ENCODE measurements at places on chromosomes 6 and 20. TPM values are rescaled to one million over a fixed set of nuclear protein-coding genes. Genes with fewer than 3 reads are reported as not detected.
A peak's percentile ranks its signal among the peaks of the same experiment; 100 is the strongest.

DNA sequence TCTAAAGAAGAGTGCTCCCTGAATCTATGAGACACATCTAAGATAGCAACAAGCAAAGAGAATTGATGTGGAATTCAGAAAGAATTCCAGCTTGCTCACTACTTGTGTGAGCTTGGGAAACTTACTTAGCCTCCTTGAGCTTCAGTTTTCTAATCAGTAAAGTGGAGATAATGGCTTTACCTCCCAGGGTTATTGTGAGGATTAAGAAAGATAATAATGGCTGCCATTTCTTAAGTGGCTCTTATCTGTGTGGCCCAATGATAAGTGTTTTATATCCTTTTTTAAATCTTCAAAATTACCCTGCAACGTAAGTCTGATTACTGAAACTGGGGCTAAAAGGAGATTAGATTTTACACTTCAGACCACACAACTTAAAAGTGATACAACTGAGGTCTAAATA lies 418.5 kb downstream of the LMBRD1 start:
- H3K27ac ChIP-seq, result no peak overlapping the region
- H3K36me3 ChIP-seq, result no peaks in the 10 kb centered on the region
- no peaks in the 10 kb centered on the region for H3K4me1 ChIP-seq
- no peak for DNase-seq
- no peak overlapping the region for H3K4me3 ChIP-seq

DNA sequence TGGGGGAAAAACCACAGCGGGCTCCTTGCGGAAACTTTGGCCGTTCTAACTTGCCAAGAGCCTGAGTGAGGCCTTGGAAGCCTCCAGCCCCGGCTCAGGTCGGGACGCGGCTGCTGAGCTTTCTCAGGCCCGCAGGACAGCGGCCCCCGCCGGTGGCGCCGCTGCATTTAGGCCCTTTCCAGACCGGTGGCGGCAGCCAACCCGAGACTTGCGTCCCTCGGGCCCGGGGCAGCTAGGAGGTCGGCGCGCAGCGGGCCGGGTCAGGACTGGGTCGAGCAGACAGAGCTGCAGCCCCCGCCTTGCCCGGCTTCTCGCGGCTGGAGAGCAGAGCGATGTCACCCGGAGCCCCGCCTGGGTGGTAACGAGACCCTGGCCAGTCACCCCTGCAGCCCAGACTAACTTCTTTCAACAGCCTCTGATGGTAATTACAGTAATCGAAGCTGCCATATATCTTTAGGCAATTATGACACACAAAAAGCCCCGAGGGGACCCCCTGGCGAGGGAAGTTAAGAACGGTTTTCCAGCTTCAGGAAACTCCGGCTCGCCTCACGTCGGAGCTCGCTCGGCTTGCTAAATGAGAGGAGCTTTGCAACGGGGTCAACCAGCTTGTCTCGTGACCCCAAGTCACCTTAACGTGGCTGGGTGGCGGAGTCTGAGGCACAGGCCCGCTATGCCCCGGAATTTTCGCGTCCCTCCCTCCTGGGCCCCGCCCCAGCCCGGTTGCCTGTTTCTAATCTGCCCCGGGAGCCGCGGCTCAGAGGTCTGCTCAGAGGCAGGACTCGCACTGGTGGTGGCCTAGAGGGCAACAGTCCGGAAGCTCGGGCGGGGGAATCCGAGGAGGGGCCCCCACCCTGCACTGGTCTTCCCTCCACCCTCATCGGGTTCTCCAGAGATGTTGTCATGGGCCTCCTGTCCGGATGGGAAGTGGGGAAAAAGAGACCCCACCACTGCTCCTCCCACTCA lies 3.0 kb downstream of the NR2E1 start:
- no peak for DNase-seq
- no peak overlapping the region for H3K27ac ChIP-seq
- H3K4me1 ChIP-seq, result no peaks in the 10 kb centered on the region
- no peaks in the 10 kb centered on the region for H3K27me3 ChIP-seq

- H3K36me3 ChIP-seq, result no peaks in the 10 kb centered on the region
- no peak overlapping the region for H3K4me3 ChIP-seq
- DNase-seq, result no peak
Observed at GRCh38 chr6:169028343-169028742, 225.3 kb downstream of the THBS2 start.

DNA sequence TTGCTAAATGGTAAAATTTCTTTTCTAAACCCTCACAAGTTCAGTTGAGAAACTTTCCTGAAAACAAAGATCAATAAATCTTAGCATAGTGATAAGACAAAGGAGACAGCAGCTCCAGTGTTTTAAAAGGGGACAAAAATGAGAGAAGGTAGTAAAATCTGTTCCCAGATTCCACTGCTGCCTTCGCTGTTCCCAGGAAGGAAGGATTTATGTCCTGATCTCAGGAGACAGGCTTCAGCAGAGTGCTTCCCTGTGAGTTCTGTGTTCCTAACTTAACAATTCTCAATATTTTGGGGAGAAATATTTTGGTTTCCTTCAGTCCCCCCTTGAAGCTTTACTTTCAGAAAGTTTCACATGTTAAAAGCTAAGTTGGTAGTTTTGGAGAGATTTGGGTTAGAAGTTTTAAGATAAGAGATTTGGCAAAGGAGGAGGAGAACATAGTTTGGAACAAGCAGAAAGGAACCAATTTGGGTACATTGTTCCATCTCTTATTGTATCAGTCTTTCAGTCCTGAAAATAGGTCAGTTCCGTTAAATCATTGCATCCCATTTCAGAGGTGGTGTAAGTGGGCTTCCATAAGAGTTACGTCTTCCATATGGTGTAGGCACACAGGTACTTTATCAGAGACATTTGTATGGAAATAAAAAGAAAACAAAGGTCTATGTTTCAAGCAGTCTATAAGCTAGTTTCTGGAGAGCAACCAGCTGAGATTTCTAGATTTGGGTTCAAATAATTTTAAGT lies 20.8 kb downstream of the IRF4 start:
- H3K36me3 ChIP-seq, result no peaks in the 10 kb centered on the region
- H3K27me3 ChIP-seq, result no peaks in the 10 kb centered on the region
- no peak for DNase-seq
- H3K4me3 ChIP-seq, result no peak overlapping the region

GRCh38 chr6:21230536-21230935 lies 363.0 kb upstream of the SOX4 start:
- H3K27ac ChIP-seq, result no peak overlapping the region
- peaks cover 4% of the 10 kb centered on the region for H3K36me3 ChIP-seq
- H3K4me3 ChIP-seq, result no peak overlapping the region
- DNase-seq, result no peak

DNA sequence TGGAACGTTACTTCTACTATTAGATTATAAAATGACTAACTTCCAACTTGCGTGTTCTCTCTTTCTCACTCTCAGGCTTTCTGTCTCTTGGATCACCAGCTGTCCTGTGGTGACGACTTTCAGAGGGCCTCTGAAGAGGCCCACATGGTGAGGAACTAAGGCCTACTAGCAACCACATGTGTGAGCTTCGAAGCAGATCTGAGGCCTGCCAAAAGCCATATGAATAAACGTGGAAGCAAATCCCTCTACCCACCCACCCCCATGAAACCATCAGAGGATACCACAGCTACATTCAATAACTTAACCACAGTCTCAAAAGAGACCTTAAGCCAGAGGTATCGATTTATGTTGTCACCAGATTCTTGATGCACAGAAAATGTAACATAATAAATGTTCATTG lies 13.5 kb upstream of the BMP5 start:
- no peaks in the 10 kb centered on the region for H3K36me3 ChIP-seq
- DNase-seq, result no peak
- no peaks in the 10 kb centered on the region for H3K4me1 ChIP-seq
- no peaks in the 10 kb centered on the region for H3K27me3 ChIP-seq

- DNase-seq, result peak; percentile 76
- no peak overlapping the region for H3K27ac ChIP-seq
- H3K36me3 ChIP-seq, result peaks cover under 1% of the 10 kb centered on the region
- peak overlapping the region; percentile 64 for H3K4me3 ChIP-seq
Observed at GRCh38 chr6:44224029-44224964, 902 bp downstream of the SLC29A1 start.

GRCh38 chr6:147826698-147827097 lies 318.2 kb downstream of the SAMD5 start:
- H3K27me3 ChIP-seq, result no peaks in the 10 kb centered on the region
- DNase-seq, result no peak
- H3K27ac ChIP-seq, result no peak overlapping the region
- H3K4me3 ChIP-seq, result no peak overlapping the region
- no peaks in the 10 kb centered on the region for H3K4me1 ChIP-seq

Gene DPPA5
- 0.38 TPM for polyA plus RNA-seq

Gene IL17F
- not detected for polyA plus RNA-seq

Gene NKX2-2
- polyA plus RNA-seq, result 0.15 TPM

Gene DLK2
- not detected for polyA plus RNA-seq

Gene RBPJL
- 0.08 TPM for polyA plus RNA-seq

Gene RRAGD
- polyA plus RNA-seq, result 9.4 TPM

Gene RAMACL
- not detected for polyA plus RNA-seq

Gene PRICKLE4
- 1.5 TPM for polyA plus RNA-seq
